Left ventricle myocardium superior (tissue), 1 donor: ENCODE measurements at places on chromosomes 13 and 19.

DNA sequence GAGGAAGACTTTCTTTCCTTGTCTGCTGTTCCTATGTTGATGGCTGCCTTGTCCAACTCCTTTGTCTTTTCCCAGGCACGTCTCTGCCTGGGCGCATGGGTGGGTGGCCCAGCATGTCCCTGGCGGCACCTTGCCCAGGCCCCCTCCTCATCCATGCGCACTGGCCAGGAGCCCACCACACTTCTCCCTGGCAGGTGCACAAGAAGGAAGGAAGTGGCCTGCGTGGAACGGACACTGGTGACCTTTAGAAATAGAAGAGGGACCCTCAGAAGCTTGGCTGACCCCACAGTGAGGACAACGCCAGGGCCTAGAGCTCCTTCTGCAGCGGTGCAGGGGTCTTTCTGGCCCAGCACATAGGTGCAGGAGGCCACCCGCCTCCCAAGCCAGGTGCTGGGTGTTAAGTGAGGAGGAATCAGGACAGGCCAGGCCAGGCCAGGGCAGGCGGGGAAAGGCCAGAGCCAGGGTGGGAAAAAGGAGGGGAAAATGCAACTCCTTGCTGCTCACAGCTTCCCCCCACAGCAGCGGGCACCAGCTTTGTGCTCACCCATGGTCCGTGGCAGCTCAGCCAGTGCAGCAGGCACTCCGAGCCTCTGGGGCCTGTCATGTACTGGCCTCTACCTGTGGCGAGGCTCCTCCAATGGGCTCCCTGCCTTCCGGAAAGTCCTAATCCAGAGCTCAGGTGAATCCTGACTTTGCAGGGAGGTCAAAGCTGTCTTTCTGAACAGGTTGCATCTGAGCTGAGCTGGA lies 104.0 kb downstream of the SOX1 start:
- DNase-seq = no peak

DNA sequence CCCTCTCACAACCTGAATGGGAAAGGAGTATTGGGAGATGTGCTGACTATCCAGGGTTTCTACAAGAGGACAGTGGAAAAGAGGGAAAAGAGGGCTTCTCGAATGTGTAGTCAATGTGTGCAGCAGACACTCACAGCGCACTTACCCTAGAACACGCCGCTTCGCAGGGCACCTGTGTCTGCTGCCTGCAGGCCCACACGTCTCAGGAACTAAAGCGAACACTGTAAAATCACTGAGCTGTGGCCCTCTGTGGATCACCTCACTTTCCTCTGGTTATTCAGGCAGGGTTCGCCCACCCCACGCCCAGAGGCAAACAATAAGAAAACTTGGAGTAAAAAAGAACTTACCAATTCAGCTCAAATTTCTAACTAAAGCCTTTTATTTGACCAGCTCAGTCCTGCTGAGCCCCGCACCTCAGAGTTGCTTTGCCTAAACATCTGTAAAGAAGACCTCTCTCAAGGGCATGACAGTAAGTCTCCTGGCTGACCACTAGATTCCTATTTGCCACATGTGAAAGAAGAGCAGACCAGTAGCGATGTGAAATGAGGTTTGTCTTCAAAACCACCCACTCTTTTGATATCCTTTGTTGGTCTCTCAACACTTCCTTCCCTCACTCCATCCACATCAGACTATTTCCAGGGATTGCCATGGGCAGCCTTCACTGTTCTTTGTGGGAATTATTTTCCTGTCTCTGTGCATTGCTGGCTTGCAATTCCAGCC lies 19.3 kb upstream of the DOCK9 start:
- no peak for DNase-seq

GRCh38 chr13:109773276-109773675 lies 13.1 kb downstream of the IRS2 start:
- no peak for DNase-seq

DNA sequence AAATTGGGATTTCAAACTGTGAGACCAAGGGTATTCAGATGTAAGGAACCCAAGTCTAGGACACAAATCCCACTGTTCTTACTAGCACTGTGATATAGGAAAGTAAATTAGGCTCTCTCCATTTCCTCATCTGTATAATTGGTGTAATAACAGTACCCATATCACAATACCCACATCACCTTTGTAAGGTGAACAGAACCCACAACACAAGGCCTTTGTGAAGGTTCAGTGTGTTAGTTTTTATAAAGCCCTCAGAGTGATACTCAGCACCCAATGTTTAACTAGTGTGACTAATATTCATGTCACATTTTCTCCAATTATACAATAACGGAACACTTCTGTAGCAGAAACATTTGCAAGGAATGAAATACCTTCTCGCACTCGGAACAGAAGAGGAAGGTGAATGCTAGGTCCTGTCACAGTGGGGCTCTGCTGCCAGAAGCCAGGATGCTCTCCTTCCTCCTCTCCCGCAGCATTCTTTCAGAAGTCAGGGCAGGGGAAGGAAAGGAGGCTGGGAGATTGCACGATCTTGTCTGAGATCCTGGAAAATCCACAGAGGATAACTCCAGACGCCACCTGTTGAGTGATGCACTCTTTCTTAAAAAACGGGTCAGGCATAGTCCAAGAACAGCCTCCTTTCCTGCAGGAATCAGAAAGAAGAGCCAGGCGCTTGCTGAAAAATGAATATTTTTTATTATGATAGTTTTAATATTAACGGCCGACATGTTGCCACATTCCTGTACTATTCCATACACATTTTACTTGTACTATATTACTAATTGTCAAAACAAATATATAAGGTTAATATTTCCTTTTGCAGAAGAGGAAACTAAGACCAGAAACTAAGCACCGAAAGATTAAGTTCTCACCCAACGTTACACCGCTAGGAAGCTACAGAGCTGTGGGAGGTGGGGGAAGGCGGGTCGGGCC lies 762 bp downstream of the ZNF45 start:
- no peak for DNase-seq

DNA sequence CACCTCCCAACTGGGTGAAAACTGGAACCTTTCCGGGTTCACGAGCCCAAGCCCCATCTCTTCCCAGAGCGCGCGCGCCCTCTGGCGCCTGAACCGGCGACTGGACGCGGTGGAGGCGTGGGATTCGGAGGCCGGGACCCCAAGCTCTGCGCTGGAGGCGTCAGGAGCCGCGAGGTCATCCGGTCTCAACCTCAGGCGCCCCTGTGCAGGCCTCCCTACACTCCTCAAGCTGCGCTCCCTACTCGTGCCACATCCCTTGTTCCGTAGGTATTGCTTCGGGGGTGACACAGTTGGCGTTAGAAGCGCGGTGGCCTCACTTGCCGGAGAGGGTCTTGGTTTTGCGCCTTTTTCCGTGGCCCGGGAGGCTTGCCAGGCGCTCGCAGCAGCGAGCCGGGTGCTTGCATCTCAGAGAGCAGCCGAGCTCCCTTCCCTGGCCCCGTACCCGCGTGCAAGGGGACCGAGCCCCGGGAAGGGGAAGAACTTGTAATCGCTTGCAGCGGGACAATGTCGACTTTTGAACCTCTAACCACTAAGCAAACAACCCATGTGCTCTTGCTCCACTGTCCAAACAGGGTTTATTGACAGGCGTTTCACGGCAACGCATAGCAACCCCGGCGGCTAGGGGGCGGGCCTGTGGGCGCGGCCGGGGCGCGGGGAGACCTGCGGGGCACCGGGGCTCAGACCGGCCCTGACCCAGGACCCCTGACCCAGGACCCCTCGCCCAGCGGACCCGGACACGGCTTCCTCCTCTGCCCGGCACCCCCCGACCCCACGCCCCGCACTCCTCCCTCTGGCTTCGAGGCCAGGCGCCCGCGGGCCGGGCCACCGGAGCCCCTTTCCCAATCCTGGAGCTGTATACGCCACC lies 8.5 kb downstream of the CDX2 start:
- DNase-seq = peak; percentile 60
